ENCODE measurements at places on chromosomes 7 and 10.

DNA sequence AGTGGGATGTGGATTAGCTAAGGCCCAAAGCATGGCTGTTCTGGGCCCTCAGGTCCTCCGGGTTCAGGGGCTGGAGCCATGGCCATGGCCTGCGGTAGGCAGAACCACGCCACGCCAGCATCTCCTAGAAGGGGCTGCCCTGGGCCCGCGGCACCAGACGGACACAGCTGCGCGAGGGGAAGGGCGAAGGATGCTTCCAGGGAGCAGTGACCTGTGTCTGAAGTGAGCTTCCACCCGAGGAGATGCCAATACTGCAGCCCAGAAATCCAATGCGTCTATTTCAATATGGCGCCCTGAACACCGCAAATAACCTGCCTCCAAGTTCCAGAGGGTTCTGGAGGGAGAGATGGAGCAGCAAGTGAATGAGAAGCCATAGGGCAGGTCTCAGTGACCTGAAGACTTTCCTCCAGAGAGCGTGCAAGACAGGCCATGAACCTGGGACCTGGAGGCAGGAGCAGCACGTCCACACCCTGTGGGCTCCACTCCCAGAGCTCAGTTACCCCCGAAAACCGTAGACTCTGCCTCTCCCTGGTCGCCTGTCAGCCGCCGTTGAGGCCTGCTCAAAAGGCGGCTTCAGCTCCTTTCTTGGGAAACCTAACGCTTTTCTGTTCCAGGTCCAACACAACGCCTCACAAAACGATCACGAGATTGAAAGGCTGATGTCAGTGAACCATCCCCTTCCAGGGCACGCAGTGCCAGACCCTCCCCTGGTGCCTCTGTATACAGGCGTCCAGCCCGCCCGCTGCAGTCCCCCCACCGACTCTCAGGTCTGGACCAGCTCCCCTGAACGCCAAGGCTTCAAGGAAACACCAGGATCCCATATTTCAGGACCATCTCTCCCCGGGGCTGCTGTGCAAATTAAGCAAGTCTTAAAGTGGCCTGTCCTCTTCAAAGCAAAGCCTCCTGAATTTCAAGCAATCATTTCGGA is 37.4 kb downstream of the AMZ1 start:
- no peak for DNase-seq

- no peak for DNase-seq
Observed at GRCh38 chr10:15344876-15345285, 26.2 kb downstream of the FAM171A1 start.

GRCh38 chr7:66206119-66206933 is 1.2 kb downstream of the TPST1 start:
- DNase-seq: no peak

DNA sequence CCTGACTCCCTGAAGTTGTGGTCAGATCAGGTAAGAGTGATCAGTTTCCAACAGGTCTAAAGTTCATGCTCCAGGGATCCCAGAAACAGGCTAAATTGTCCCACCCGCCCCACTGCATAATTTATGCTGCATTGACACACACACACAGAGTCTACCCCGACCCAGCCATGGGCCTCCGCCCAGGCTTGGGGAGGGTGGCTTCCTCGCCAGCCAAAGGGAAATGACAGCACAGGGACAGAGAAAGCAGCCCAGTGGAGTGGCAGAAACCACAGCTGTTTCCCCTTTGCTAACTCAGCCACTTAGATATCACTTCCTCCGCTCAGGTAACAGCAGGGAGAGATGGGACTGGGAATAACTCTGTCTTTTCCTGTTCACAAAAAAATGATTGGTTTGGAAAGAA is 9.4 kb downstream of the SH3PXD2A start:
- DNase-seq: no peak

GRCh38 chr7:12683678-12684585 is 3.5 kb upstream of the ARL4A start:
- no peak for DNase-seq

DNA sequence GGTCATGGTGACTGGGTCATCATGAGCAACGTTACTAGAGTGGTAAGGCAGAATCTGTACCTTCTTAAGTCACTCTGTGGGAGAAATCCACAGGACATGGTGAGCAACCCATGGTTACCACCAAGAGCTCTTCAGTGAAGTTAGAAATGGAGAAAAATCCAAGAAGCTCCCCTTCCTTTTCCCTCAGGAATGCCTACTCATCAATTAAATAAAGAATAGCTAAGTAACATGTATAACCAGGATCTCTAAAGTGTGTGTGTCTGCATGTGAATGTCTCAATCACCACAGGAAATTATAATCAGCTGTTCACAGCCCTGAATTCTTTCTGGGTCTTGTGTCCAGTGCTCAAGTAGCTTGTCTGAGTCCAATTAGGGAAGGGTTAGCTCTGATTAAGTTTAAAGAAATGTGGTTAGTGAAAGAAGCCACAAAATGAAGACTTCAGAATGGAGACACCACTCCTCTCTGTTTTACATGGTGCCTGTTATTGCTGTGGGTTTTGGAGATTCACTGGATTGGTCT is 73.2 kb downstream of the SEM1 start:
- no peak for DNase-seq

DNA sequence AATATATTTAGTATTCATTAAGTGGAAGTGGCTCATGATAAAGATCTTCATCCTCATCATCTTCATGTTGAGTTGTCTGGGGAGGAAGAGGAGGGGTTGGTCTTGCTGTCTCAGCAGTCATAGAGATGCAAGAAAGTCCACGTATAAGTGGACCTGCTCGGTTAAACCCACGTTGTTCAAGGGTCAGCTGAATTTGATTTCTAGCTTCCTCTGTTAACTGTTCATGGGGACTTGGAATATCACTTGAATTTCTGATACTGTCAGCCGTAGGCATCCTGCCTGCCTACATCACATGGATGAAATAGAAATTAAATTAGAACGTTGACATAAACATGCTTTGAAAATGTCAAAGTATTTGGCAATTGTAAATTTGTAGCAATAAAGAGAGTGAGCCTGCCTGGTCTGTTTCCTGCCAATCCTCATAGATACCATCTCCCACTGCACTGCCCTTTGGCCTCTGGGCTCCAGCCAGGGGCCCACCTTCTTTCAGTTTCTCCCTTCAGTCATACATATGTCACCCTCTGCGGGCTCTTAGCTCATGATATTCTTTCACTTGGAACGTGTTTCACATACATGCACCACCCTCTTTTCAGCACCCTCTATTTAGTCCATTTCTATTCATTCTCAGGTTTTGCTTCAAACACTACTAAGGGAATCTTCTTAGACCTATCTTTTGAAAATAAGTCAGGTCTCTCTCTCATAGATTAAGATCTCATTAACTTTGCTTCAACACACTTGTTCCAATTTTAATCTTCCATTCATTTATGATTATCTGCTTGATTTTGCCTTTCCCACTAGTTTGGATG is 376.3 kb downstream of the IPMK start:
- no peak for DNase-seq

DNA sequence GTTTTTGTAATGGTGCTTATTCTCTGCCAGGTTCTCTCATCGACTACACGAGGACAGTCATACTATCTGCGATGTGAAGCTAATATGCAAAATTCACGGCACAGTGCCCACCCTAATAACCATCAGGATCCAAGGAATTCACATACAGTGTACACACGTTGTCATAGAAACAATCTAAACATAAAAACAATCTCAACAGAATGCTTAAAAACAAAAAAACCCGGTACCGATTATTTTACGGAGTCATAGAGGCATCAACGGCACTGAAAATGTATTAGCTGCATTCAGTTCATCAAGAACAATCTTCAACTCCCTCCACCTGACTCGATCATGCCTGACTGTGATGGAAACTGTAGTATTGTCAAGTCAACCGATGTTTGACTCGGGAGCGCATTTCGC is 628 bp downstream of the MRPS33 start:
- peak; percentile 23 for DNase-seq

DNA sequence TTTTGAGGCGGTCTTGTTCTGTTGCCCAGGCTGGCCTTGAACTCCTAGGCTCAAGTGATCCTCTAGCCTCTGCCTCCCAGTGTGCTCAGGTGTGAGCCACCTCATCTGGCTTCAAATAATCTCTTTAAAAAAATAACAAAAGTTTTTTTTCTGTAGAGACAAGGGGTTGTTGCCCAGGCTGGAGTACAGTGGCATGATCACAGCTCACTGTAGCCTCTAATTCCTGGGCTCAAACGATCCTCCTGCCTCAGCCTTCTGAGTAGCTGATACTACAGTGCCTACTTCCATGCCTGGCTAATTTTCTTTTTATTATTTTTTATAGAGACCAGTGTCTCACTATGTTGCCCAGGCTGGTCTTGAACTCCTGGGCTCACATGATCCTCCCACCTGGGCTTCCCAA is 11.7 kb downstream of the FOXK1 start:
- DNase-seq: no peak

DNA sequence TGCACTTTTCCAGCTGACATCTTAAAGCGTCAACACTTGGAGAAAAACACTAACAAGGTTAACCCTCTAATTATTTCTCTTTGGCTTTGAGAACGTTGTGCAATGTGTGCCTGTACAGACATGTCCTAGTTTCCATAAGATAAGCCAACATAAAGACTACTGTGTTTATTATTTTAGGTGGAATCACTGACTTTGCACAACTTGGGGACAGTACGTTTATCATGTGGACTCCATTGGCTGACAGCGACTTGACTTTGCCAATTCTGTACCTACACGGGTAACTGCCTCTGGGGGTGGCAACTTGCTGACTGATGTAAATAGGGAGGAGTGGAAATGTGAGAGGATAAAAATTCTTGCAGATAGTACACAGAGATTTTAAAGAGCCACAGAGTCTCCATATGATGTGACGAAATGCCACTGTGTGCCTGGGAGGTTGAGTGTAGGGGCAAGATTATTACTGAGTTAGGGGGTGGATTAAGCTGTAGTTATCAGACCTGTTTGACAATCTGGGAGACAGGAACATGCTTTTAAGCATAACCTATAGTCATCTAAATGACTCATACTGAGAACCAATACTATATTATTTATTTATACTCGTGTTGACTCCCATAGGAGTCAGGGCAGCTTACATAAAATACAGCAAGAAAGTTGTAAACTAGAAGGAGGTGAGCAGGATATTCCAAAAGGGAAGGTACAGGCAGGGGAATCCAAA is 21.0 kb downstream of the SLC13A4 start:
- DNase-seq: no peak

DNA sequence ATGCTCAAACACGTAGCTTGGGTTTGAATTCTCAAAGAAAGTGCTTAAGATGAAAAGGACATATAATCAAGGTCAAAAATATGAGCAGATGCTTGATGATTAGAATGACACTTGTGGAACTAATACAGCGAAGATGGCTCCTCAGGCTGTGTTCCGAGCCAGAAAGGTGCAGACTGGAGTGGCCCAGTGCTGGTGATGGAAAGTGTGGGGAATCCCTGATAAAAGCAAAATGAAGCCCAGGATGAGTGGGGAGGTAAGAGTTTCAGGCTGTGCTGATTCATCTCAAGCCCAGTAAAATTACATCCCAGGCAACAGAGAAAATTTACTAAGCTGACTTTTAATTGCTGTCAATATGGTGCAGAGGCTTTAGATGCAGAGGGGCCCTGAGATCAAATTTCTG is 77.8 kb upstream of the IKZF1 start:
- DNase-seq: no peak

DNA sequence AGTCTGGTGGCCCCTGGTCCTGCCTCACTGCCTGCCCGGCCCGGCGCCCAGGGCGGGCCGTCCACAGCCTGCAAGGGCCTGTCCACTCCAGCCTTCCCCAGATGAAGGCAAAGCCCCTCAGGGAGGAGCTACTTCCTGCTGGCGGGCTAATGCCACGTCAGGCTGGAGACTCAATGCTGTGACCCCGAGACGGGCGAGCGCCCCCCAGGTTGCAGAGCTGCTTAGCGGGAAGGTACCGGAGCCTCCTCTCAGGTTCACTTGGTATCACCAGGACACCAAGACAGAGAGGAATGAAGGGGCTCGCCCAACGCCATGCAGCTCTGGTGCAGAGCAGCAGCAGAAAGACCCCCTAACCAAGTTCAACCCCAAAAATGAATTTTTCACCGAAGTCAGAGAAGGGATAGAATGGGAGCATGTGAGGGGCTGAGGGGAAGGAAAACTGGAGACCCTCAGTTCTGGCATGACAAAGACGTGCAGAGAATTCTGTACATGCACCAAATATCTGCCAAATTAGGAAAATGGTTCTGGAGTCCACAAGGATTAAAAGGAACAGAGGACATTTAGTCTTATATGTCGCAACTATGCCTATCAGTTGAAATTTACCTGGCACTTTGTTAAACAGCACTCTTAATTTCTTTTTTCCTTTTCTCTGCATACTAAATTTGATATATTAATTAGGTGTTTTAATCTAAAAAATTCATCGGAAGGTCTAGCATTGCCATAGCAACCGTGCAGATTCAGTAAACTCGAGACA is 2.8 kb downstream of the STK32C start:
- no peak for DNase-seq

DNA sequence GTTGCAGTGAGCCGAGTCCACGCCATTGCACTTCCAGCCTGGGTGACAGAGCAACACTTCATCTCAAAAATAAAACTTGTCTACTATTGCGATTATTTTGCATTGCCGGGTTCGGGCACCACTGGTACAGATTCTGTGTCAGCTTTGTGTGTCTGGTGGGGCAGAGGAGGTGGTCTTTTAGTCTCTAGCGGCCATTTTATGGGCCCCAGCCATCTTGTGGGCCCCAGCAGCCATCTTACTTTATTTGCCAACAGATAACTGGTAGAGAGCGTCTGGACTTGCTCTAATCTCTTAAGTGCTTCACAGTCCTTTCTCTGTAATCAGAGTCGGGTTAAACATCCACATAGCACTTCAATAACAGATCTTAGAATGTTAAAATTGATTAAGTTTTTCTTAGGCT is 4.9 kb downstream of the BUD23 start:
- DNase-seq: no peak

DNA sequence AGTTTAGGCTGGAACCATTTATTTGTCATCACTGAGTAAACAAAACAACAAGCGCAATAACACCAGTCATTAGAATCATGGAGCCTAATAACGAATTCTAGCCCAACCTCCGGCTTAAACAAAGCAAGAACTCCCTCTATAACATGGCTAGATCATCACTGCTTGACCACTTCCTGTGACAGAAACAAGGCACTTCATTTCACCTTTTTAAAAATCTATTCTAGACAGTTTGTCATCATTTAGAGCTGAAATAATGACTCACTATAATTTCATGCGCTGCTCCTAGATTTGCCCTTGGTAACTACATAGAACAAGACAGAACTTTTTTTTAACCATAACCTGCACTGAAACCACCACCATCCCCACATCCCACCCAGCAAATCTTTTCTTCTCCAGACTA is 81.3 kb downstream of the OSBPL3 start:
- DNase-seq: no peak

GRCh38 chr7:98352621-98353020 is 48.3 kb downstream of the BAIAP2L1 start:
- DNase-seq: no peak

- no peak for DNase-seq
Observed at GRCh38 chr7:157693521-157694375, 356.9 kb downstream of the DNAJB6 start.
